Epithelial cell of proximal tubule (primary cell): ENCODE measurements at places on chromosomes 16 and 17. TPM values are rescaled to one million over a fixed set of nuclear protein-coding genes. Genes with fewer than 3 reads are reported as not detected.
A peak's percentile ranks its signal among the peaks of the same experiment; 100 is the strongest.

DNA sequence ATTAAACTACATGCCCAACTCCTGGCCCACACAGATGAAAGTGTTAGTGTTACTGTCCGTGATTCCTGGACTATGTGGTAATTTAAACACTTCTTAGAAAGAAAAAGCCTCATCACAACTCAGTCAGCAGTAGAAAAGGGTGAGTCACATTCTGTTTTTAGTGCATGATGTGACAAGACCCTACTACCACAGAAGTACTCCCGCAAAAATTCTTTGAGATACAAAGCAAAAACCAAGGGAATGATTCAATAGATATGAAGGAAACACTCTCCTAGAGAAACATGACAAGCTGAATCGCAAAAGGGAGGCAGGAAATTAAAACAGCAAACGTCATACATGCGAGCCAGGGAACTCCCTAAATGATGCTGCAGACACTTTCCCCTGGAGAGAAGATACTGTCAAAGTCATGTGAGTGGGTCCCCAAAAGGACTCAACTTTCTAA, 14.4 kb downstream of the SNN start:
- no peak for DNase-seq

GRCh38 chr17:49779739-49780231, 8.7 kb upstream of the KAT7 start:
- no peak for DNase-seq

Gene SPNS3
- 0.75 and 3.0 TPM in 2 replicates for total RNA-seq

DNA sequence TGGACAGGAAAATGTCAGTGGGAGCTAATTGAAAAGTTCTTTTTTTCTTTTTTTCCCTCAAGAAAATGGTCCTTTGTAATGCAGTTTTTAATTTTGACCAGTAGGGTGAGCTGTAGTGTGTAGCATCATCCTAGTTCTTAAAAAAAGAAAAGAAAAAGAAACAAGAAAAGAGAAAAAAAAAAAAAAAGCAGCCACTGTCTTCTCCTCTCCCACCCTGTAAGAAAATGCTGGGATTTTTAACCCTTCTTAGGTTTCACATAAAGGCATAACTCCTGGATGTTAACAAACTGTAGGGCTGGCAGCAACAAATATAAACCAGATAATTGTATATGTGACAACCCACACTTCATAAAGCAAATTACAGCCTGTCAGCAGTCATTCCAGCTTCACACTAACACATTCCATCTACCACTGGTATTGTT, 78.1 kb downstream of the SKAP1 start:
- no peak for DNase-seq

DNA sequence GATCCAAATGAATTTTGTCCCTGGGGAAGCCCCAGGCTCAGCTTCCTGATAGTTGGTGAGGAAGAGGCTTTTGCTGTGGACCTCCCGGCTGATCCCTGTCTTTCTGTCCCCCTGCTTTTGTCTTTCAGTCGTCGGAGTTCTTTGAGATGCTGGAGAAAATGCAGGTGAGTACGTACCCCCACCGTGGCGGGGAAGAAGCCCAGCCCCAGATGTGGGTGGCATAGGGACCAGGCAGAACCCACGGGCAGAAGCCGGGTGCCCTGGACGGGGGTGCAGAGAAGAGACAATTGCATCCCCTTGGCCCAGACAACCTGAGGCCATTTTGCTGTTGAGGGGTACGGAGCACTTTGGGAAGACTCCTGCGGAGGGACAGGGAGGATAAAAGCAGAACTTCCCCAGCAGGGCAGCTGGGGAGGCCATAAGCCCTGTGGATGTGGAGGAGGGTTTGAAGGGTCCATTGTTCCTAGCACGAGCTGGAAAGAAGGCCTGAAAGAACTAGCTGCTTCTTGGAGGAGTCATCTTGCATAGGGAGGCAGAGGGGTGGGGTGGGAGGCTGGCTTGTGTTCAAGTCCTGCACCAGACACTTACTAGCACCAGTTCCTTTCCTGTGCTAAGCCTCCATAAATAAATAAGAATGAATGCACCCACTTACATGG, 105.6 kb downstream of the OR1D5 start:
- no peak for DNase-seq

DNA sequence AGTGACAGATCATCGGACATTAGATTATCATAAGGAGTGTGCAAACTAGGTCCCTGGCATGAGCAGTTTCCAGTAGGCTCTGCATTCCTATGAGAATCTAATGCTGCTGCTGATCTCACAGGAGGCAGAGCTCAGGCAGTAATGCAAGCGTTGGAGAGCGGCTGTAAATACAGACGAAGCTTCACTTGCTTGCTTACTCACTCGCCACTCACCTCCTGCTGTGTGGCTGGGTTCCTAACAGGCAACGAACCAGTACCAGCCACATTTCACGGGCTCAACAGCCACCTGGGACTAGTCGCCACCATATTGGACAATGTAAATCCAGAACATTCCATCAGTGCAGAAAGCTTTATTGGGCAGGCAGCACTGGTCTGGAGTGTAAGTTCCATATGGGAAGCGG, 7.7 kb downstream of the JPH3 start:
- DNase-seq: no peak

Gene LGALS9B
- not detected in 2 replicates for total RNA-seq

DNA sequence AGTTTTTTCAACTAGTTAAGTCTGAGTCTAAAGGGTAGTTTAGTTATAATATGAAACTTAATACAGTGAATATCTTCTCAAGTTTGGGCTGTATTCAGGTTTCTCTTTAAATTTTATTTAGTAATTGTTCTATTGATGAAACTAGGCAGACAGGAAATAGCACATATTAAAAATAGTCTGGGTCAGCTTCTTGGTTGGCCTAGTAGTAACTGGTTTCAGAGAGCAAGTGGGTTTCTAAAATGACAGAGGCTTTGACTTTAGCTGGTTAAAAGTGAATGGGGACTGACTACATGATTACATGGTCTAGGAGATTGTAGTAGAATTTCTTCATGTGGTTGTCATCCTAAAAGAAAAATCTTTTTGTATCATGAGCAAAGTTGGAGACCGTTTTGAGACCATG, 46.8 kb downstream of the OMG start:
- DNase-seq: no peak

DNA sequence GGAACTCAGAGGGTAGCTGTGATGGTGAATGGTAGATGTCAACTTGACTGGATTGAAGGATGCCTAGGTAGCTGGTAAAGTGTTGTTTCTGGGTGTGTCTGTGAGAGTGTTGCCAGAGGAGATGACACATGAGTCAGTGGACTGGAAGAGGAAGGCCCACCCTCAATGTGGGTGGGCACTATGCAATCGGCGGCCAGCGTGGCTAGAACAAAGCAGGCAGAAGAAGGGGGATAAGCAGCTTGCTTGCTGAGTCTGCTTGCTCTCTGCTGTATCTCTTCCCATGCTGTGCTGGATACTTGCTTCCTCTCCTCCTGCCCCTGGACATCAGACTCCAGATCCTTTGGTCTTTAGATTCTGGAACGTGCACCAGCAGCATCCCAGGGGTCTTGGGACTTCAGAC, 128.1 kb downstream of the AIPL1 start:
- DNase-seq: no peak

GRCh38 chr16:48003206-48003907, 152.4 kb downstream of the ABCC12 start:
- DNase-seq: peak; percentile 95

Gene GUCY2D
- total RNA-seq: not detected in 2 replicates
